Motor neuron (in vitro differentiated cells): ENCODE measurements at places on chromosomes 4 and X.
A peak's percentile ranks its signal among the peaks of the same experiment; 100 is the strongest.

- no peak for ATAC-seq
Measured at GRCh38 chrX:23871905-23872546, 35.7 kb downstream of the APOO start.

GRCh38 chrX:22758807-22759481 is 240.8 kb upstream of the DDX53 start:
- ATAC-seq, result no peak

DNA sequence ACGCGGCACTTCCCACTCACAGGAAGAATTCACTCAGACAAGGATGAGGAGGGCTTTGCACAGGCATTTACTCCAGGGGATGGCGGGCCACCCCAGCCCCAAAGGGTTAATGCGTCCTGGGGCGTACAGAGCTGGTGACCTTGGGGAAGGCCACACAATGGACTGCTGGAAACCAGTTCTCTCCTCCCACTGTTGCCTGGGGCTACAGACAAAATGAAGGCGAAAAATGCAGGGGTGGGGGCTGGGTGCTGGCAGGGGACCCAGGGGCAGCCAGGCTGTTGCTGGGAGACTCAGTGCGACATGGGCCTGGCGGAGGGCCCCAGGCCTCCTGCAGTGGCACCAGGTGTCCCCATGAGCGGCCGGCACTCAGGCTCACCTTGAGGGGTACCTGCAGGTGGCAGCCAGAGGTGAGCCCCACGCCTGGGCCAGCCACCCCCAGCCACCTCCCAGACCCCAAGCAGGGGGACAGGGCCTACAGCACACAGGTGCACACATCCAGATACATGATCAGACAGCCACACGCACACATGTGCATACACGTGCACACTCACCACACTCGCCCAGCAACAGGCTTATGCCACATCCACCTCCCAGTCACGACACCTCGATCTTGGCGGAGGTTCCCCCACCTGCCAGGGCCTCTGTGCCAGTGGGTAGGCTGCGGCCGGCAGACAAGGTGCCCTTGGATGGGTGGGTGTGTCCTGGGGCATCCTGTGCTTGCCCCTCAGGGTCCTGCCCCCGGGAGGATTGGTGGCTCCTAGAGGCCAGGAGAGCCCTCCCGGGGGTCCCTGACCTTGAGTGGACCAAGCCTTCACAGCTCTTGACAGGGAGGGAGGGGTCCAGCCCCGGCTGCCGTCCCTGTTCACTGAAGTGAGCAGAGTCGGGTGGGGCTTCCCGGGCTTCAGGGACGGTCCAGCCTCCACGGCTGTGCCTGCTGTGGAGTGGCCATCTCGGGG is 13.1 kb downstream of the NAT8L start:
- ATAC-seq, result peak; percentile 70

GRCh38 chr4:70885174-70885573 is 17.0 kb upstream of the MOB1B start:
- no peak for ATAC-seq

DNA sequence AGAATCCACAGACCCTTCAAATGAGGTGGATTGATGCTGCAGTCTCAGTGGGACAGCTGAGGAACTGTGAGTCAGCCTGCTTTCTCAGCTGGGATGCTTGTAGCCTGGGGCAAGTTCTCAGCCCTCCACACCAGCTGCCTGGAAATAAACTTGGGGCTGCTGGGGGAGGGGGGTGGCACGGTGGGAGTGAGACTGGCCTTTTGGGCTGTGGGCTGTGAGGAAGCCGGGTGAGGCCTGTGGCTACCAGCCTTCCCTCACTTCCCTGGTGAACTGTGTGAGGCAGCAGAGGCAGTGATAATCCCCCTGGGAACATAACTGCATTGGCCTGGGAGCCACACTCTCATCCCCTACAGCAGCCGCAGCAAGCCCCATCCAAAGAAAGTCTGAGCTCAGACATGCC is 114.5 kb upstream of the GUCY1A1 start:
- ATAC-seq, result no peak

DNA sequence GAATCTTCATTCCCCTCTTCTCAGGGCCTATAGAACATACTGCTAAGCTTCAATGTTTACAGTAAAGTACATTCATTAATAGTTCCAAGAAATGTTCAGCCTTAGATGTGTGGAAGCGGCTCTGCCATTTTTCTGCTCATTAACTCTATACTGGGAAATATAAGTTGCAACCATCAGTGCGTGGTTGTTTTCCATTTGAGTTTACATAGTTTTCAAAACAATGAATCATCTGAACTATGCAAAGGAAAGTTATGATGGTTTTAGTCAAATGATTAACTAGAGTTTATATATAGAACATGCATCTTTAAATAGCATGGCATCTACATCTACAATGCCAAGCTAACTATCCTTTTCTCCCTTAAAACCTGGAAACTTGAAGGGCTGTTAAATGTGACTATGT is 29.6 kb downstream of the LEF1 start:
- ATAC-seq, result peak; percentile 54

DNA sequence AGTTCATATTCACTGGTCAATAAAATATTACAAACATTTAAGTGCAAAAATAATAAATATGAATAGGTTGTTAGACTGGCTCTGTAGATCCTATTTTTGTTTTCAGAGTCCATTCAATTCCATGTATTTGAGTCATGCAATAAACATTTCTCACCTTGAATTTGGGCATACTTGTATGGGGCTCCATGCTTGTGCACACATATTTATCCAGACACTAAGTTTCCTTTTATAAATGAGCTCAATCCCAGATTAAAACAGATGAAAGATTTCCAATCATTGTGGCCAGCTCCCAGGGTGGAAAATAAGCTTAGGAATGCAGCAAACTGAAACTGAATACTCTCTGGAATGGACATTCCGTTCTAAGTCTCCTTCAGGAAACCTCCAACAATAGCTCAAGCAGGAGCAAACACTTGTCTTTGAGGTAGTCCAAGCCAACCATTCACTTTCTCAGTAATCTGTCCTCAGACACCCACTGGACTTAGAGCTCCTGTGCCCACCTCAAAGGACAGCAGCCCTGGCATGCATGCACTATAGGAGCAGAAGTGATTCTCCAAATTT is 16.4 kb downstream of the DMD start:
- ATAC-seq, result no peak

GRCh38 chr4:179663641-179664429 is 2221.6 kb upstream of the AGA start:
- no peak for ATAC-seq

GRCh38 chr4:158667651-158668198 is 4.0 kb downstream of the C4orf46 start:
- ATAC-seq, result no peak

- no peak for ATAC-seq
Measured at GRCh38 chr4:57763070-57763469, 652.9 kb upstream of the IGFBP7 start.

GRCh38 chr4:3434881-3435685 is 6.7 kb upstream of the HGFAC start:
- ATAC-seq, result peak; percentile 56

DNA sequence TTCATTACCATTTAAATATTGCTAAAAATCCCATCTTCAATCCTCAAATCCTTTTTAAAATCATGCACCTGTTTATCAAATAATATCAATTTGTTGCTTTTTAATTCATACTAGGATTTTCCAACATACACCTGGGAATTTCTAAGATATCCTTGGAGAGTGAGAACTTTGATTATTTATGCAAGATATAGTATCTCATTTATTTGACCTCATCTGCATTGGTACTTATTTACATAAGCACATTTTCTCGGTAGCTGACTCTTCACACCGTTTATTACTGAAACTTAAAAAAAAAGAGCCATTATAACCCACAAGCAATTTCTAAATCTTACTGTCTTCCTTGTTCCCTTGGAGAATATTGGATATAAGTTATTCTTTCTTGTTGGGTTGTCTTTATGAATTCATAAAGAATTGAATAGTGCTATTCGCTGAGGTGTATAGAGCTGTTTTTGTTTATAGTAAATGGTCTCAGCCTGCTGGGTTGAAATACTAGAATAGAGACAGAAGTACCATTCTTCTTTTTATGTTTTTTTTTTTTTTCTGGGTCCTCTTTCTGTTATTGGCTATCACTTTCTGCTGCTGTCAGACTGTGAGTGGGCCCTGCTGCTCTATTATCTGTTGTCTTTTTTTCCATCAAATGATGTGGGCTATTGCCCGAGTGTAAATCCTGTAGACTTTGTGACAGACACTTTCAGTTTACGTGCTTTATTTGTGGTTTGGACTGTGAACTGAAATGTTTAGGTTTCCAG is 2.9 kb downstream of the UGT8 start:
- ATAC-seq, result no peak

DNA sequence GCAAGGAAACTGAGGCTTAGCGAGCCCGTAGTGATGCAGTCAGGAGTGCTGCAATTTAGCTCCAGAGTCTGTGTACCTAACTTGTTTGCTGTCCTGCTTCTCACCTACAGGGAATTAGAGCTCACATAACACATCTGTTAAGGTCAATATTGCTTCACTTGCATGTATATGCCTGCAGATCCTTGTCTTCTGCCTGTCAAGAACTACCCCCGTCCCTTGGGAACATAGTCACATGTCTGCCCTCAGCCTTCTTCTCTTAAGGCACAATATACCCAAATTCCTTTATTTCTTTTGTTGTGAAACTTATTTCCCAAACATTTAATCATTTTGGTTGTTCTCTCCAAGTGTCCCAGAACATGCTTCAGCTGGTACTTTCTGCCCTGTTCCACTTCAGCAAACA is 103.3 kb upstream of the LEF1 start:
- no peak for ATAC-seq

GRCh38 chrX:69503228-69503781 is 821 bp upstream of the NALF2 start:
- peak; percentile 27 for ATAC-seq
